ENCODE measurements at places on chromosomes 2 and 18.

DNA sequence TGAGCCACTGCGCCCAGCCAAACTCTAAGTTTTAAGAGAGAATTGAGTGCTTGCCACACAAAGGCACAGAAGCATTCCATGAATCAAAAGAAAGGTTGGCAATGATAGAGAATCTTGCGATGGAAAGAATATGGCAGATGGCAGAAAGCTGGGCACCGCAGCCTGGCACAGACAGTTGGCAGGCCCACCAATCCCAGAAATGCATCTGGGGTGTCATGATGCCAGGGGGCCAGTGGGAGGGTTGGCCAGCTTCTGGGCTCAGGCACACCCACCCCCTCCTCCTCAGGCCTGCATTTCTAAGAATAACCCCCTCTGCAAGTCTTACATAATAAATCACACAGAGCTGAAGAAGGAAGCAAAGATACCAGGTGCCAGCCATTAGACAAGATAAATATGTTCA is 19.6 kb downstream of the ZNF2 start:
- DNase-seq = no peak
- no peaks in the 10 kb centered on the region for H3K27me3 ChIP-seq
- H3K4me1 ChIP-seq = no peaks in the 10 kb centered on the region
- no peak overlapping the region for H3K27ac ChIP-seq

GRCh38 chr18:35974181-35974580 is 1.7 kb downstream of the RMP24 start:
- no peaks in the 10 kb centered on the region for H3K27me3 ChIP-seq
- H3K4me3 ChIP-seq = no peak overlapping the region

DNA sequence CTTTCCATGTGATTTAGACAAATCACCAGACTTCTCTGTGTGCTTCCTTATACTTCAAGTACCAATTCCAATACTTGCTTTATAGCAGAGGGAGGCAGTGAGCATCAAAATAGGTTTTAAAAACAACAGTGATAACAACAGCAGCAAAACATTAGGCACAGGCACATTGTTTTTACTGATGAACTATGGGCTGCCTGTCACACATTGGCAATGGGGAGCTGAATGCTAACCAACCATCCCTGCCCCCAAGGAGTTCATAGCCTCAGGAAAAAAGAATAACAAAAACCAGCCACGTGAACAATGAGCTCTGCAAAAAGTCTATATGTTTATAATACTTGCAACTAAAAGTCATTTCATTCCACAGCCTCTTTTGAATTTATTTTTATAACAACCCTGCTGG is 287.9 kb upstream of the TRIB2 start:
- DNase-seq = no peak
- H3K36me3 ChIP-seq = no peaks in the 10 kb centered on the region
- no peak overlapping the region for H3K27ac ChIP-seq
- no peak overlapping the region for H3K4me3 ChIP-seq
- no peaks in the 10 kb centered on the region for H3K27me3 ChIP-seq
- H3K4me1 ChIP-seq = peaks cover 9% of the 10 kb centered on the region

DNA sequence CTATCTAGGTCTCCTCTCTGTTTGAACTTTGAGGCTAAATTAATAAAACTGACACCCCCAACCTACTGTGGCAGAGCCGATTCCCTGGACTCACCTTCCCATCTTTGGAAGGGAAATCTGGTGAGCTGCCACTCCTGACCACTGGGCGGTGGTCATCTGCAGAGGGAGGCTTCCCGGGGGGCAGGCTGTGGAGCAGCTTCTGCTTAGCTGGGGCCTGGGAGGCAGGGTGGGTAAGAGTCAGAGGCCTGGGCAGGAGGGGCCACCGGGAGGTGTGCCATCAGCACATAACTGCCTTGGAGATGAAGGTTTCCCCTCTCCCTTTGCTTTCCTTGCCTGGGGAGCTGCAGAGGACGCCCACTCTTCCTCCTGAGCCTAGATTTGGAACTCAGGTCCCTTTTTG is 2.3 kb upstream of the NPPC start:
- DNase-seq = no peak
- H3K27me3 ChIP-seq = peaks cover 66% of the 10 kb centered on the region
- H3K36me3 ChIP-seq = no peaks in the 10 kb centered on the region
- peaks cover 13% of the 10 kb centered on the region for H3K4me1 ChIP-seq
- no peak overlapping the region for H3K4me3 ChIP-seq
- H3K27ac ChIP-seq = no peak overlapping the region

DNA sequence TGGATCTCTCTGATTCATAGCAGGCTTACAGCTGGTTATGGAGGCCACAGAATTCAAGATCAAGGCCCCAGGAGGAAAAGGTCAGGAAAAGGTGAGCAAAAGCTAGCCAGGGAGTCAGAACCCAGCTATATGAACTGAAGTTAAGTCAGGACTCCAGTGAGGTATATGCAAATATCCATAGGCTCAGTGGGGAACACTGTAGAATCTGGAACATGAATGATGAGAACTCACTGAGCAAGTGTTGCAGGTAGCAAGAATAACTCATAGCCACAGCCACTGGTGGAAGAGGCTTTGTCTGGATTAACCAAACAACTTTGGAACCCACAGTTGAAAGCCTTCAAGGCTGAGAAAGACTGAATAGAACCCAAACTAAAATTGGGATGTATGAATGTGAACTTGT is 24.7 kb downstream of the COBLL1 start:
- no peak overlapping the region for H3K4me3 ChIP-seq
- no peak for DNase-seq
- no peak overlapping the region for H3K27ac ChIP-seq
- no peaks in the 10 kb centered on the region for H3K4me1 ChIP-seq

DNA sequence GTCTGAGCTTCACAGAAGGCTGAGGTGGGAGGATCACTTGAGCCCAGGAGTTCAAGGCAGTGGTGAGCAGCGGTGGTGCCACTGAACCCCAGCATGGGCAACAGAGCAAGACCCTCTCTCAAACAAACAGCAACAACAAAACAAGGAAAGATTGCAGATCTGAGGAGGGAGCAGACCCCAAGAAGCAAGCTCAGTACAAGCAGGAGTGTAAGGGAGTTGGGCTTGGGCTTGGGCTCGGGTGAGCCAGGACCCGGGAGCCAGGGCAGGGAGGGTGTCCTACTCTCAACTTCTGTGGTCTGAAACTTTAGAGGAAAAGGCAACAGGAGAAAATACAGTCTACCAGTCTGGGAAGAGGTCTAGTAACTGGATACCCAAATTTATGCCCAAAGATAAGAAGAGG is 92.0 kb upstream of the RAB12 start:
- DNase-seq = no peak
- H3K36me3 ChIP-seq = no peaks in the 10 kb centered on the region
- H3K27me3 ChIP-seq = no peaks in the 10 kb centered on the region
- peak overlapping the region; percentile 72 for H3K27ac ChIP-seq
- peaks cover 15% of the 10 kb centered on the region for H3K4me1 ChIP-seq

DNA sequence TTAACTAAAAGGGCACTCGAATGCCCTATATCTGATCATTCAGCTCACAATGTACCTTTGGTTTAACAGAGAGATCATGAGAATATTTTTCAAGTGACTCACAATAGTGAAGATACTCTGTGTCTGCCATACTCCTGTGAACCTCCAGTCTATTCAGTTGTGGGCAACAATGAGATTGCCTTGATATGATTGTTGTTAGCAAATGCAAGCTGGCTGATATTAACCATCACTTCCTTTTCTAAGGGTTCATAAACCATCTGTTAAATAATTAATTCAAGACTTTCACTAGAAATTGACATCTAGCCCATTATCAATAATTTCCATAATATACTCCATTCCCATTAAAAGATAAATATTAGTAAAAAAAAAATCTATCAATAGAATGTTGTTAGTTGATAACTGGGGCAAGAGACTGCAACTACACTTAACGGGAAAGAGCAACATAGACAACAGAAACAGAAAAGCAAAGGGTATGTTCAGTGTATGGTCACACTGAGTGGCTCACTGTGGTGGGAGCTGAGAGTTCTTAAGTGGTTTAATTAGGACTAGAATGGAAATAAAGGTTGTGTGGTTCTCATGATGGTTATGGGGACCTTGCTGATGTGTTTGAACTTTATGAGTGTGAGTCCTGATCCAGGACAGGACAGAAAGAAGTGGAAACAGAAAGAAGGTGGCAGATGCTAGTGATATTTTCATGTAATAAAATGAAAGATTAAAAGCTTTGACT is 11.9 kb downstream of the IL18RAP start:
- no peaks in the 10 kb centered on the region for H3K4me1 ChIP-seq
- no peak overlapping the region for H3K27ac ChIP-seq
- DNase-seq = no peak
- H3K27me3 ChIP-seq = no peaks in the 10 kb centered on the region
- no peaks in the 10 kb centered on the region for H3K36me3 ChIP-seq

DNA sequence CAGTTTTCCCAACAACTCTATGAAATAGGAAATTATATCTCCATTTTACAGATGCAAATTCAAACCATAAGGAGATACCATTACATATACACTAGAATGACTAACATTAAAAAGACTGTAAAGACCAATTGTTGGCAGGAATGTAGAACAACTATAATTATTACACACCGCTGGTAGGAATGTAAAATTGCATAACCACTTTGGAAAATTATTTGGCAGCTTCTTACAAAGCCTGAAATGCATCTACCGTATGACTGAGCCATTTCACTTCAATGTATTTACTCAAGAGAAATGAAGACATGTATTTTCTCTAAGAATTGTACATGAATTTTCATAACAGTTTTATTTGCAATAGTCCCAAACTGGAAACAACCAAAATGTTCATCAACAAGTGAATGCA is 189.1 kb upstream of the BCL2L11 start:
- no peak overlapping the region for H3K27ac ChIP-seq
- DNase-seq = no peak
- no peaks in the 10 kb centered on the region for H3K36me3 ChIP-seq
- H3K4me1 ChIP-seq = no peaks in the 10 kb centered on the region

GRCh38 chr18:58728719-58729118 is 57.5 kb downstream of the MALT1 start:
- no peak for DNase-seq
- H3K27ac ChIP-seq = no peak overlapping the region
- no peak overlapping the region for H3K4me3 ChIP-seq
- no peaks in the 10 kb centered on the region for H3K4me1 ChIP-seq

- no peak for DNase-seq
- no peaks in the 10 kb centered on the region for H3K27me3 ChIP-seq
- H3K4me1 ChIP-seq = no peaks in the 10 kb centered on the region
- no peaks in the 10 kb centered on the region for H3K36me3 ChIP-seq
Measured at GRCh38 chr18:79371561-79372121, 24.1 kb upstream of the NFATC1 start.

GRCh38 chr2:4551691-4552474 is 848.5 kb downstream of the DCDC2C start:
- H3K36me3 ChIP-seq = no peaks in the 10 kb centered on the region
- DNase-seq = no peak
- no peak overlapping the region for H3K4me3 ChIP-seq
- no peaks in the 10 kb centered on the region for H3K4me1 ChIP-seq

DNA sequence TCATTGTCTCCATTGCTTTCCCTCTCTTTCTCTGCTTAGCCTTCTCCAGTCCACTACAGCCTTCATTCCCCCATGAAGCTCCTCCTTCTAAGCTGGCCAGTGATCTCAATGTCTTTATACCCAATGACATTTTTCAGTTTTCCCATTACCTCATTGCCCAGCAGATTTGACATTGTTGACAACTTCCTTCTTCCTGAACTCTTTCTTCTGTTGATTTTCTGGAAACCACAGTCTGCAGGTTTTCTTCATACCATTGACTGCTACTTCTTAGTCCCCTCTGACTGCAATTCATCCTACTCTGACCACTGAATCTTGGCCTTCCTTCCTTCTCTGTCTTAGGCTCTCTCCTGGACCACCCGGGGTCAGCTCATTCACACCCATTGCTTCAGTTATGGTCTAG is 22.9 kb upstream of the SPP2 start:
- H3K27me3 ChIP-seq = no peaks in the 10 kb centered on the region
- peaks cover 20% of the 10 kb centered on the region for H3K4me1 ChIP-seq
- H3K27ac ChIP-seq = no peak overlapping the region
- no peaks in the 10 kb centered on the region for H3K36me3 ChIP-seq

DNA sequence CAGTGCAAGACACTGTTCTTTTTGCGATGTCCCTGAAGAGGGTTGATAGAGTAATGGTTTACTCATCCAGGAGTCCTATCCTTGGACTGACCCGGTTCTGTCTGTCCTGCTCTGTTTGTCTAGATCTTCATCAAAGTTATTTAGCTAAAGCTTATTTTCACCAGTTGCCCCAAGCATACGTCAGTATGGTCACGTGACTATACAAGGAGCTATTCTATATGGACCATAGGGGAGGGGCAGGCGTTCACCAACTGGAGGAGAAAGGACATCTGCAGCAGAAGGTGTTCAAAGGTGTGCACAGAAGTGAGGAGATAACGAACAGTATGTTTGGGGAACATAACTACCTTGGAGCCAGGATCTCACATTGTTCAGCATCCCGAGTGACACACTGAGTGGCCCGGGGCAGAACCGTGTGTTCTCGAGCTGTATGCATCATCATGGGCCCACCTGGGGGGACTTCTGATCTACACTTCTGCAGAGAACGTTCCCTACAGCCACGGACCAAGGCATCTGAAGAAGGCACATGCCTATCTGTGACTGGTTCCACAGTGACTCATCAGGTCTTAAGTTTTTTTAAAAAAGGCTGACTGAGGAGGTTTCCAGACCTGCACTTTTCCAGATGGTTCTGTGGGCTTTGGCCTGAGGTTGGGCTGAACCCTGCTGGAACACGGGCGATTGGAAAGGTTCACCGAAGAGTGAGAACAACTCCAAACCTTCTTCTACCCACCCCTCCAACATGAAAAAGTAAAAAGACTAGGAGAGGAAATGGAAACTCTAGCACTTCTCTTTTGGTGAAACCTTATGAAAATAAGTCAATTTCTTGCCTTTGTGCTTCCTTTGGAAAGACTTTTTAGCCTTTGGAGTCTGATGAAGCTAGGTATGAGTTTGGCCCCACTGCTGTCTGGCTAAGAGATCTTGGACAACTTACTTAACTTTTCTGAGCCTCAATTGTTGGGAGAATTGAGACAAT is 68.6 kb upstream of the YWHAQ start:
- H3K4me3 ChIP-seq = no peak overlapping the region
- peaks cover 43% of the 10 kb centered on the region for H3K4me1 ChIP-seq
- DNase-seq = no peak
- H3K36me3 ChIP-seq = no peaks in the 10 kb centered on the region

Data from keratinocyte (primary cell).